ENCODE measurements at places on chromosomes 1 and 21.
A peak's percentile ranks its signal among the peaks of the same experiment; 100 is the strongest.

- no peak for DNase-seq
These were observed 5.1 kb downstream of the CLCNKB start for GRCh38 chr1:16048573-16049189.

- DNase-seq = no peak
These were observed 93.4 kb downstream of the TGFBR3 start for GRCh38 chr1:91792489-91793071.

DNA sequence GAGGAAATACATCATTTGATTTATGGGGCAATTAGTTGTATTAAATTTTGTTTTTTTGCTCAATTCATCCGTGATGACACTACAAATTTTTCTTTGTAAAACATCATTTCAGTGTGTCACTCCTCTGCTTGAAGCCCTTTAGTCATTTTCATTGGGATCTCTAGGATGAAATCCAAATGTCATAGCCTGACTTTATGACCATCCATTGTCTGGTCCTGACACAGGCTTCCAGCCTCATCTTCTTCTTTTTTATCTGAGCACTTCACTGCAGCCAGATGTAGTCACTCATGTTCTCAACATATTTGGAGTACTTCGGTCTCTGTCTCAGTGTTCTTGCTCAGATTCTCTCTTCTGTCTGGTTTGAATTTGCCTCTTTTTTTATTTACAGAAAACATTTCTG is 173.1 kb downstream of the HMCN1 start:
- DNase-seq = no peak

- DNase-seq = peak; percentile 57
These were observed 45.2 kb downstream of the EDN2 start for GRCh38 chr1:41439234-41439633.

DNA sequence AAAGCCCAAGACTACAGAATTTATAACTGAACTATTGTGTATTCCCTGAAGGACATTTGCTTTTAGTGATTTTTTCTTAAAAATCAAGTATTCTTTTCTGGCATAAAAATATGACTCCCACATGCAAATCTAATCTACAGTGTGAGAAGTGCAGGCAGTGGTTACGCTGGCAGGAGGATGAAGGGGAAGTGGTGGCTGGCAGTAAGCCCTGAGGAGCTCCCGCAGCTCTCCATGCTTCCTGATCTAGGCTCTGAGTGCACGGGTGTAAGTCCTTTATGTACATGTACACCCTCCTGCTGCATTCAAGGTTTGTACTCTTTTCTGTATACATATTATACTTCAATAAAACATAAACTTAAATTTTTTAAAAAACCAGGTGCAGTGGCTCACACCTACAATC is 67.5 kb upstream of the PRDX6 start:
- no peak for DNase-seq

DNA sequence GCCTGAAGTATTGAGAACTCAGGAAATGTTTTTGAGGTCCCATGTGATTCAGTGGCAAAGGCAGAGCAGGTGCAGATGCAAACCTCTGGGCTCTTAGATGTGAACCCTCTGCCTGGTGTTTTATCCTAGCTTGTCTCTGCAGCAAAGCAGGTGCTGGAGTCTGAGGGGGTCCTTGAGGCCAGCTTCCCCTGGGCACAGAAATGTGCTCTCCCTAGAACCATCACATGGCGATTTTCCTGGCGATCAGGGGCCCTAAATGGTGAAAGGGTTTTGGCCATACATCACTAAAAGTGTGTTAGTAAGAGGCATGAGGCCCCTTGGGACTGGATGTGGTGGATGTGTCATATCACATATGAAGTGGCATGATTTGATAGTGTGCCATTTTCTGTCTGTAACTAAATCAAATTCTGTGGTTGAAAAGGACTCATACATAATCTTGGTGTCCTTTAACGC is 144.8 kb downstream of the ST6GALNAC3 start:
- DNase-seq = no peak

DNA sequence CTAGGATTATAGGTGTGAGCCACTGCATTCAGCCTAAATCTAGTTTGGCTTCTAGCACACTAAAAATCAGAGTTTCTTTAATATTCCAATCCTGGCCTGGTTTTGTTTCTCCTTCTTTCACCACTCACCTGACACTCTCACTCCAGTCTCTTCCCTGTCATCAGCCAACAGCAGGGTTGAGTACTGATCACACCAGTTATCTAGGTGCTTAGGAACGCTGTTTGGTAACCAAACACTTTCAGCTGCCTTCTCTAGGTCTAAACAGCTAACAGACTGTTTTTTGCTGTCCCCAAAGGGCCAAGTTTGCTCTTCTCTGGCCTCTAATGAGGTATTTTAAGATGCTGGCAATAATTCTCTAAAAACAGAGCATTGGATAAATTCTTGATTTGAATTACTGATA is 17.7 kb upstream of the FRRS1 start:
- DNase-seq = no peak

DNA sequence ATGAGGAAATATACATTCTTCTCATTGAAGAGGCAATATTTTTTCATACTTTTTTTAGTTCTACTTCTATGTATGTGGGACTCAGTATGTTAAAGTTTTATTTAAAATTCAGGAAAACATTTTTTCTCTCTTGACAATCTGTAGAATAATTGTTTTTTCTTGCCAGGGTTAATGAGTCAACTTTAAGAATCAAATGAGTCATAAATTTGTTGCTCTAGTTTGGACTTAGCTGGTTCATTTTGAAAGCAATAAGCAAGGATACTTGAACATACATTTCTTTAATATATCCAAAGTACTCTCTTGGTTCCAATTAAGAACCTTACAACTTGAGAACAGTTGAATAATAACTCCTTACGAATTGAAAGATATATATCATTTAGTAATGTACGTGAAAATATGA is 1145.3 kb upstream of the B3GALT2 start:
- DNase-seq = no peak

DNA sequence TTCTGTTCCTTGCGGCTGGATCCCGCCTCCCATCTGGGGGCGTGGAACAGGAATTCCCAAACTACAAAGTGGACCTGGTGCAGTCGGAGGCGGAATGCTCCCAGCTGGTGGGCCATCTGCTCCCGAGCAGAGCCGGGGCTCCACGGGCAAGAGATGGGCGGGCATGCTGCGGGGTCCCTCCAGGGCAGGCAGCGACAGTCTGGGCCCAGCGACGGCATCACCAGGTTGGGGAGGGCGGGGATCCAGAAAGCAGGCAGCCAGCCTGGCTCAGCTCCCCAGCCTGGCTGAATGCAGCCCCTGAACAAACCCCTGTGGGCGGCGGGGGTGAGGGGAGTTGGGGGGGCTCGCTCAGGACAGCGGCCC is 3.6 kb downstream of the MEGF6 start:
- DNase-seq = no peak

DNA sequence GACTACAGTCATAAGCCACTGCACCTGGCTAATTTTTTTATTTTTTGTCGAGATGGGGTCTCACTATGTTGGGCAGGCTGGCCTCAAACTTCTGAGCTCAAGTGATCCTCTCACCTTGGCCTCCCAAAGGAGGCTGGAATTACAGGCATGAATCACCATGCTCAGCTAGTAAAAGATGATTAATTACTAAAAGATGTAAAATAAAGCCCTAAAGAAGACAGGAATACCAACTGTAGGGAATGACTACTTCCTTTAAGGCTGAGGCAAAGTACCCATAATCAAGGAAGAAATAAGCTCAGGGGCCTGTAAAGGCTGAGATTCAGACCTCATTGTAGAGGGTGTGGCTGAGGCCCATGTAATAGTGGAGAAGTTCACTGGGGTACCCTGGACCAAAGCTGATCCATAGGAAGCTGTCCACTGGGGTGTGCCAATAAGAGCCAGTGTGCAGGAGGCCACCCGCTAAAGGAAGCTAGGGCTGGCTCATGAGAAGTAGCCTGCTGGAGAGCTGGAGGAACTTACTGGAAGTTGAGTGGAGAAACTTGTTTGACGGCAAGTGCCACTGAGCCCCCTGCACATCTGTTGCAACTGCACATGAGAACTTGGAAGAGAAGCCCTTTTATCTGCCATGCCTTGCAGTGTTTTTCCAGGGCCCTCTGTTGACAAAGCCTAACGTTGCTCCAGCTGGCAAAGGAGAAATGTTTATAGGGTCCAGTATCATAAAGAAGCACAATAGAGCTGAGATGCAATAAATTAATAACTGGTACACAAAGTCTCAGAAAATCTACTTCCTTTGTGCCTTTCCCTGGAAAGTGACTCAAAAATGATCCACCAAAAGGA is 17.8 kb upstream of the SERTAD4 start:
- DNase-seq = no peak

- no peak for DNase-seq
These were observed 153.8 kb downstream of the ACTL8 start for GRCh38 chr1:17908945-17909344.

- no peak for DNase-seq
These were observed 39.5 kb upstream of the PTBP2 start for GRCh38 chr1:96682056-96682455.

- no peak for DNase-seq
These were observed 355.5 kb downstream of the HLX start for GRCh38 chr1:221234791-221235190.

- DNase-seq = no peak
These were observed 11.5 kb upstream of the S100A2 start for GRCh38 chr1:153577138-153577537.

DNA sequence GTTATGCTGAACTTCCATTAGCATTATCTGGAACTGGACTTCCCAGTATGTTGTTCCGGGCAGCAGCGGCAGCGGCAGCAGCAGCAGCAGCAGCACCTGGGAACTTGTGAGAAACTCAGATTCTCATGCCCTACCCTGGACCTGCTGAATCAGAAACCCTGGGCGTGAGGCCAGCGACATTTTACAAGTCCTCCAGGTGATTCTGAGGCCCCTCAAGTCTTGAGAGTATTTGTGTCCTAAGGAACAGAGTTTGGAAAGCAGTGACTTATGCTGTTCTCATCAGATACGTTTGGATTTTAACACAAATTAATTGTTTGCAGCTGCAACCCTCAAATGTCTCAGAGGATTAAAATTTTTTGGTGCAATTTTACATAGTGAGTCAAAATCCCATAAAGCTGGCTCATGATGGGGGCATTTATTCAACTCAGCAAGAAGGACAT is 157.2 kb upstream of the KAZN start:
- no peak for DNase-seq

GRCh38 chr21:42347601-42348327 is 3.0 kb downstream of the TFF2 start:
- DNase-seq = no peak

GRCh38 chr1:244460197-244460596 is 876 bp upstream of the CATSPERE start:
- DNase-seq = no peak

- no peak for DNase-seq
These were observed 153.4 kb downstream of the LIPI start for GRCh38 chr21:14057313-14057712.

DNA sequence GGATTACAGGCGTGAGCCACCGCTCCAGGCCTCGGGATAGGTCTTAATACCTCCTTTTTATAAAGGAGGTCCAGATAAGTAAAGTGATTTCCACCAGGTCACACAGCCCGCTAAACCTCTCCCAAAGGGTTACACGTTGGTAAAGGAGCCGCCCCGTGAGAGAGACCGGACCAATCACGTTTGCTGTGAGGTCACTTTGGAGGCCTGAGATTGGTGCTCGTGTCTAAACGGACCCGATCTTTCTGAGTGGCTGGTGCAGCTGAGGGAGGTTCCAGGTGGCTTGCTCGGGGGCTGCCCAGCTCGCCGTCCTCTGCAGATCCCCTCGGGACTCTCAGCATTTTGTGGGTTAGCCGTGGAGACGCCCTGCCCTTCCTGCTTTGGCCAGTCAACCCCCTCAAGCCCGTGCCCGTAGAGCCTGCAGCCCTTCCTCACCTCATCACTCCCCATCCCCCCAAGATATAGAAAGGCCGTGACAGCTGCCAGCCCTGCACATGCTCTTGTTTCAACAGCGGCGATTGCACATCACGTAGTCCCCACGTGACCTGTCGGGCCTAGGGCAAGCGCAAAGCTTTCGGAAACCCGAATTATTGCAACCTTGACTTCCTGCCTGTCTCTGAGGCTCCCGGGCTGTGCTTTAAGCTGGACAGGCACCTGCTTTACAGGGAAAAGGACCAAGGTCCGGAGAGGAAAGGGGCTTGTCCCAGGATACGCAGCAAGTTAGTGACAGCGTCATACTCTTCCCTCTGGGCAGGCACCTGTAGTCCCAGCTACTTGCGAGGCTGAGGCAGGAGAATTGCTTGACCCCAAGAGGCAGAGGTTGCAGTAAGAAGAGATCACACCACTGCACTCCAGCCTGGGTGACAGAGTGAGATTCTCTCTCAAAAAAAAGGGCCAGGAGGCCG is 5.0 kb upstream of the COA7 start:
- DNase-seq = peak; percentile 99

GRCh38 chr1:23590058-23590783 is 30.9 kb upstream of the ID3 start:
- peak; percentile 23 for DNase-seq

GRCh38 chr1:117622726-117623125 is 16.9 kb downstream of the TENT5C start:
- no peak for DNase-seq

DNA sequence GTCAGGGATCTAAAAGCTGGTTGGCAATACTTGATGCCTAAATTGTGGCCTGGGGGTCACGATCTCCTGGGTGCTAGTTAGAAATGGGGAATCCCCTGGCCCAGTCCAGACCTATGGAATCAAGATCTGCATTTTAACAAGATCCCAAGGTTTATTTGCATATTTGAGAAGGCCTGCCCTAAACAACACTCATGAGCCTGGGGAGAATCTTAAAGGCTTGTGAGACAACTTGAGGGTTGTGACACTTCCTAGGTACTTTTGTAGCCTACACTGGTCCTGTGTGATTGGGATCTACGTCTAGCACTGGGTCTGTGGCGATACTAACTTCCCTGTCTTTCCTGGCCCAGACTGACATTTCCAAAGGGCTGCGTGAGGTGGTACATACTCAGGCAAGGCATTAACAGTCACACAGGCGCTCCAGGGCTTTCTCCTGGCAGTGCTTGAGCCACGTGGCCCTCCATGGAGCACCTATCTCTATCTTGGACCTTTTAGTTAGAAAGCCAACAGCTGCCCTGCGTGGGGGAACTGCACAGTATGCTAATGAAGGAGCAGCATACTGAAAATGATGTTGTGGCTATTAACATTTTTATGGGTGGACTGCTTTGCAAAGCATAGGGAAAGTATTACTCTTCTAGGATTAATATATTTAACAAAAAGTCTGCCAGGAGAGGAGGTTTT is 263.1 kb downstream of the ST6GALNAC3 start:
- DNase-seq = no peak

DNA sequence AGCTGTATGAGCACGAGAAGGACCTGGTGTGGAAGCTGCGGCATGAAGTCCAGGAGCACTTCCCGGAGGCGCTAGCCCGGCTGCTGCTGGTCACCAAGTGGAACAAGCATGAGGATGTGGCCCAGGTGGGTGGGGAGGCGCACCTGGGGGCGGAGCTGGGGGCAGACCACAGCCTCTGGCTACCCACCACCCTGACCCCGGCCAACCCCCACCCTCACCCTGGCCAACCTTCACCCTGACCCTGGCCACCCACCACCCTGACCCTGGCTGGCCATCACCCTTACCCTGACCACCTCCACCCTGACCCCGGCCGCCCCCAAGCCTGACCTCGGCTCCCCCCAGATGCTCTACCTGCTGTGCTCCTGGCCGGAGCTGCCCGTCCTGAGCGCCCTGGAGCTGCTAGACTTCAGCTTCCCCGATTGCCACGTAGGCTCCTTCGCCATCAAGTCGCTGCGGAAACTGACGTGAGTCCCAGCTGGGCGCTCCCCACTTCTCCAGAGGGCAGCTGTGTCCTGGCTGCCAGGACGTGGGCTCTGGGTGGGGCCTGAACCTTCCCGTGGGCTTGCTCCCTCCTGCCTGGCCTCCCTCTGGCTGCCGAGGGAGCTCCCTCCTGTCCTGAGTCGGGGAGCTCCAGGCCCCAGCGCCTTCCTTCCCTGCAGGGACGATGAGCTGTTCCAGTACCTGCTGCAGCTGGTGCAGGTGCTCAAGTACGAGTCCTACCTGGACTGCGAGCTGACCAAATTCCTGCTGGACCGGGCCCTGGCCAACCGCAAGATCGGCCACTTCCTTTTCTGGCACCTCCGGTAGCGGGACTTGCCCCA is 69.5 kb downstream of the PIK3CD start:
- no peak for DNase-seq
